ENCODE measurements at places on chromosomes 2 and 18.

DNA sequence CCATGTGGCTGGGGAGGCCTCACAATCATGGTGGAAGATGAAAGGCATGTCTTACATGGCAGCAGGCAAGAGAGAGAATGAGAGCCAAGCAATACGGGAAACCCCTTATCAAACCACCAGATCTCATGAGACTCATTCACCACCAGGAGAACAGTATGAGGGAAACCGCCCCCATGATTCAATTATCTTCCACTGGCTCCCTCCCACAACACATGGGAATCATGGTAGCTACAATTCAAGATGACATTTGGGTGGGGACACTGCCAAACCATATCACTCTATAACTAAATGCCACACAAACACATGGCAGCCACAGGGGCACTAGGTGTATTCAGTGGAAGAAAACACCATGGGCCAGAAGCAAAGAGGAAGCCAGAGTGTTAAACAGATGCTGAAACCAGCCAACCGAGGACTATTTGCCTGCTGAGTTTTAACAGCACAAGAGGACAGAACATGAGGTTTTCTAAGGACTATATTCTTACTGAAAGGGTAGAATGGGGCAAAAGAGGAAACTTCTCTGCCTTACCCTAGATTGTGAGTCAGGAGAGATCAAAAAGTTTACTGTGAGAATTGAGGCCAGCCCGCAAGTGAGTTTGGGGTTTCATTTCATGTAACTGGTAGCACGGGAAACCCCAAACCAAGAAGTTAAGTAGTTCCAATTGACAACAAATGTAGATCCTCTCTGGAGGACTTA lies 49.2 kb downstream of the SIGLEC15 start:
- no peak for DNase-seq

DNA sequence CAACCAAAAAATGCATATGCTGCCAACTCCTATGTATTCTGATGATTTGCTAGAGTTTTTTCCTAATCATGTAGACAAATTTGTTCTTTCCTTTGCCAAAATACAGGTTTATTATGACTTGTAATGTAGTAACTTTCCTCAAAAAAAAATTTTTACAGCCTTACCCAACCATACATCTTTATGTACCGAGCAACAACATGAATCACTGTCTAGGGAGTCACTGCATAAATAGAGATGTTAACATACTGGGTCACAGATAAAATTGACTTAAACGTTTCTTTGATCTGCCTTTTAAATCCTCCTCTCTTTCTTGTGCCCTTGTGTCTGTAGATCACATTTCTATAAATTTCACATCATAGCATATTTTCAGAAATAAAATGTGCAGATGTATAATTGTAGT lies 143.6 kb downstream of the MBD2 start:
- DNase-seq: no peak

DNA sequence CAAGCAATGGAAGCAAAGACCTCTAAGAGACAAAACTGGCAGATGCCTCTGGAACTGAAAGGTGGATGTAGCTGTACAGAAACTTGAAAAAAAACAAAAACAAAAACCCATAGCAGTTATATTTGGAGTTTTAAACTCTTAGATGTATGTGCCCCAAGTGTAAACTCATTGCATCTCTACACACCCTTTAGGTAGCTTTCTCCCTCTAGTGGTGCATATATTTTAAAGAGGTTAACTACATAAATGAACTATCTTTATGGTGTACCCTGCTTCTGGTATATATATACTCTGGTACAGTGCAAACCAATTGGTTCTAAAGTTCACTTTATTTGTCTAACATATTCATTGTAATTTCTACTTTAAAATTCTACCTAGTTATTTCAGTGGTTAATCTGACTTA lies 518.2 kb downstream of the NRXN1 start:
- no peak for DNase-seq

- no peak for DNase-seq
Measured at GRCh38 chr2:31728406-31729064, 147.8 kb upstream of the SRD5A2 start.

- DNase-seq: no peak
Measured at GRCh38 chr2:158726911-158727592, 68.1 kb upstream of the DAPL1 start.

DNA sequence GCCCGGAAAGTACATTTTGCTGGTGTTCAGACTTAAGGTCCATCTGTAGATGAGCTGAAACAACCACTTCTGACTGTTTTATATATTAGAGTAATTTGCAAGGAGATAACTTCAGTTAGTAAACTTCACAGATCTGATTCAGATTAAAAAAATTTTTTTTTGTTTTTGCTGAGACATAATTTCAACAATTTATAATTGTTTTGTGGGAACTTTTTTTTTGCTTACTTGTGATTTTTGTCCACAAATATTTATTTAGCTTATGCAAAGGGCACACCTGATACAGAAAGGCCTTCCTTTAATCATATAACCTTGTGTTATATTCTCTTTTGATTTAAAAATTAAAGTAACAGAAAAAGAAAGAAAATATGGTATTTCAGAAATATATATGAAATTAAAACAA lies 9.6 kb upstream of the SCN9A start:
- DNase-seq: no peak

GRCh38 chr2:21281791-21282514 lies 158.2 kb downstream of the TDRD15 start:
- no peak for DNase-seq

DNA sequence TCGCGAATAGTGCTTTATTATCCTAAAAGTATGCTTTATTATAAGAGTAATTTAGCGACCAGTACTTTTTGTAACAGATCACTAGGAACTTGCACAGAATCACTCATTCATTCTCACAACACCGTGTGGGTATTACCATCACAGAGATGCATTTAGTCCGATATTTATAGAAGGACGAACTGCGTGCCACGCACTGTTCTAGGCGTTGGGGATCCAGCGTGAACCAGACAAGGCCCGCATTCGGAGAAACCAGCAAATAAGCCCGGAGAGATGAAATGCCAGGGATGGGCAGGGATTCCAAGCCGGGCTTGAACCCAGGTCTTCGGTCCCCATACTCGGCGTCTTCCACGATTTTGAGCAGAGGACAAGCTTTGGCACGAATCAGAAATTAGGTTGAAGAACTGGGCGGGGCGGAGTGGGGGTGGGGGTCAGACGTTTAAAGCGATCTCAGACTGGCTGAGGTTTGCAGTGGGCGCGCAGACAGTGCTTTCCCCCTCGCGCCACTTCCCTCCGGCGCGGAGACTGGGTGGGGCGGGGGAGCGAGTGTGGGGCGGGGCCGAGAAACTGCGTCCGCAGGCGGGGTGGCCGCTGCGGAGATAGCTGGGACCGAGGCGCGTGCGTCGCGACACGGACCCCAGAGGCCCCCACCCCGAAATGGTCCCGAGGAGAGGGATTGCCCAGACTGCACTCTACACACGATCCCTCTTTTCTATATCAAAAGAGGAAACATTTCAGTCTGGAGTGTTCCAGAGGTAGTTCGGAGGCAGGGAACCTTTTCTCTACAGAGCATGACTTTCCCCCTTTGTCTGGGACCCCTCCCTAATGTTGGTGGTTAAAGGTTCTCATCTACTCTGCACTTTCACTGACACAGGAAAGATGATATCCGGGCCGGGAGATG lies 1.1 kb upstream of the CXCR4 start:
- DNase-seq: no peak

- no peak for DNase-seq
Measured at GRCh38 chr2:47181176-47181575, 26.1 kb upstream of the STPG4 start.

- no peak for DNase-seq
Measured at GRCh38 chr2:82139979-82140611, 1835.5 kb upstream of the LRRTM1 start.

DNA sequence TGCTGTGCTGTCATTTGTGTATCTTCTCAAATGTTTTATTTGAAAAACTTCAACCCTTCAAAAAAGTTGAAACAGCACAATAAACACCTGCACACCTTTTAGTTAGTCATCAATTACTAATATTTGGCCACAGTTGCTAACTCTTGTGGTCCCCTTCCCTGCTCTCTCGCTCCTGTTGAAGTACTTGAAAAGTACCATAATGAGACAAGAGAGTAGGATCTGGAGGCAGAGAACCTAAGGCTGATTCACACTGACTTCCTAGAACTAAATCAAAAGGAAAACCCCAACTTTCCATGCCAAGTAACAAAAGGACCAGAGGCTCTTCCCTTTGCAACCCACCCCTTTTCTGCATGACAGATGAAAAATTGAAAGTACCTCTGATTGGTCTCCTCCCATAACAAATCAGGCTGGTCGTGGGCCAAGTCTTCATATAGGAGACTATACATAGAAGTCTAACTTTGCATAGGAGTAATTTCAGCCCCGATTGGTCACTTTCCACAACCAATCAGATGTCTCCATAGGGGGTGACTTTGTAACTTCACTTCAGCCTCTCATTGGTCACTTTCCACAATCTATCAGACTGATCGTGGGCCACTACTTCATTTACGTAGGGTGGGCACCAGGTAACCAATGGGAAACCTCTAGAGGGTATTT lies 179.7 kb downstream of the EPHA4 start:
- DNase-seq: no peak

GRCh38 chr2:110783196-110783873 lies 51.0 kb downstream of the ACOXL start:
- DNase-seq: no peak

- DNase-seq: no peak
Measured at GRCh38 chr2:98778741-98779483, 48.0 kb upstream of the MGAT4A start.

- DNase-seq: no peak
Measured at GRCh38 chr2:41337956-41338355, 709.9 kb upstream of the PKDCC start.

- DNase-seq: no peak
Measured at GRCh38 chr2:26685989-26686839, 6.3 kb upstream of the KCNK3 start.

- DNase-seq: no peak
Measured at GRCh38 chr2:196480653-196481323, 158.7 kb upstream of the CCDC150 start.

DNA sequence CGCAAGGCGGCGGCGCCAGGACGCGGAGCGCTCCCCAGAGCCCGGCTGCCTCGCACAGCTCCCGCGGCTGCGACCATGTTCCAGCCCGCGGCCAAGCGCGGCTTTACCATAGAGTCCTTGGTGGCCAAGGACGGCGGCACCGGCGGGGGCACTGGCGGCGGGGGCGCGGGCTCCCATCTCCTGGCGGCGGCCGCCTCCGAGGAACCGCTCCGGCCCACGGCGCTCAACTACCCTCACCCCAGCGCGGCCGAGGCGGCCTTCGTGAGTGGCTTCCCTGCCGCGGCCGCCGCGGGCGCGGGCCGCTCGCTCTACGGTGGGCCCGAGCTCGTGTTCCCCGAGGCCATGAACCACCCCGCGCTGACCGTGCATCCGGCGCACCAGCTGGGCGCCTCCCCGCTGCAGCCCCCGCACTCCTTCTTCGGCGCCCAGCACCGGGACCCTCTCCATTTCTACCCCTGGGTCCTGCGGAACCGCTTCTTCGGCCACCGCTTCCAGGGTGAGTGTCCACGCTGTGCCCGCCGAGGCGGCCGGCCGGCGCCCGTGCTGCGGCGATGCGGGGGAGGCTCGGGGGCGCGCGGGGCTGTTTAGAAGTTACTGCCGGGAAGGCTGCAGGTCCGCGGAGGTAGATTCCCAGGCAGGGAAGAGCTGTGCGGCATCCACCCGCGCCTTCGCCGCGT lies 696 bp downstream of the EMX1 start:
- DNase-seq: no peak

DNA sequence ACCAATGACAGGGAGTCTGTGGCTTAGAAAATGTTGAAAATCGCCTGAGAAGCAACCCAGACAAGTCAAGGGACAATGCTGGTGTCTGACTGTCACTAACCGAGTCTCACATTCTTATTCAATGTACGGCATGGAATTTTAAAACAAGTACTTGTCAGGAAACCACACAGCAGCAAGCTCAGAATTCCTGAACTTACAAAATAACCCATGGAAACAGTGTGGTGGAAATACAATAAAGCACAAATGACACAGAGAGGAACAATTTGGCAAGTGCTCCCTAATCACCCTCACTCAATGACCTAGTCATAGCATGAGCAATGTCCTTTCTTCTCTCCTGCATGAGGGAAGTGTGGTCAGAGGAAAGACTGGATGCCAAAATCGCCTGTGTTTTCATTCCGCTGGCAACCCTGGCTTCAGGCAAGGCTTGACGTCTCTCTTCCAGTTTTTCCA lies 154.0 kb downstream of the SATB2 start:
- peak; percentile 29 for DNase-seq

DNA sequence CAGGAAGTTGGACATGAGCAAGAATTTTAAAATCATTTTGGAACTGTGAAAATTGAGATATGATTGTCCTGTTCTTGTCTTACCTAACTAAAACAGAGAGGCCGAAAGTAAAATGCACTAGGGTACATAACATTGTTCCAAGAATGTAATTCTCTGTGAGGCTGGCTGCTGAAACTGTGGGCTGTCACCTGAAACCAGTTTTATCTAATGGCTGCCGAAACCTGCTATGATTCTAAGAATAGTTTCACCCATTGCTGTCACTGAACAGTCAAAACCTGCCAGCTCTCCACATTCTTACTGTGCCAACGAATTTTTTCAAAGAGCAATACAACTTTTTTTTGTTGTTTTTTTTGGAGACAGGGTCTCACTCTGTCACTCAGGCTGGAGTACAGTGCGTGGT lies 119.3 kb upstream of the ZSWIM2 start:
- DNase-seq: no peak

DNA sequence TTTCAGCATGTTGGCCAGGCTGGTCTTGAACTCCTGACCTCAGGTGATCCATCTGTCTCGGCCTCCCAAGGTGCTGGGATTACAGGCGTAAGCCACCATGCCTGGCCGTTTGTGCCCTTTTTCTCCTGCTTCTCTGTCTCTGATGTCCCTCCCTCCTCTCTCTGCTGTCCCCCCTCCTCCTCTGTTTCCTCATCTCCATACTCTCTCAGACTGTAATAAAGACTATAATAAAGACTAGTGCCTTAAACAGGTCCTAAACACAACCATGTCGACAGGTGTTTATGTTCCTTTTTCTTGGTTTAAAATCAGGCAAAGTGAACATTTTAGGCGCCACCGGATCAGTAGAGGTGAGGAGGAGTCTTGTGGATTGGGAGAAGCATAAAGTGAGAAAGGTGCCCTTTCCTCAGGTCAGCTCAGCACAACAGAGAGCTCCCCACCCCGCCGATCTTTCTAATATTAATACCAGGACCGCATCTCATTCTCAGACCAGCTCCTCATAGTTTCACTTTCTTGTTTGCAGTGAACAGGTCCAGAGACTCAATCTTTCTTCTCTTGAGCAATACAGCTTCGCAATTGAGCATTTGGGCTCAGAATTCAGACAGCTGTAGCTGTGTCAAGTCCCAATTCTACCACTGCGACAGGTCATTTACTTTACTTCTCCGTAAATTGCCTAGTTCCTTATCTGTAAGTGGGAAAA lies 23.7 kb downstream of the TIMM21 start:
- no peak for DNase-seq

GRCh38 chr2:78890935-78891334 lies 134.6 kb upstream of the REG3G start:
- DNase-seq: no peak

GRCh38 chr2:9156483-9156882 lies 50.1 kb upstream of the ASAP2 start:
- no peak for DNase-seq

- peak; percentile 59 for DNase-seq
Measured at GRCh38 chr2:68157002-68157401, 686 bp upstream of the PNO1 start.

Data from HTR-8/SVneo (cell line).